ENCODE measurements at places on chromosomes 12 and 14. TPM values are rescaled to one million over a fixed set of nuclear protein-coding genes. Genes with fewer than 3 reads are reported as not detected.

Gene SLC35E3
- polyA plus RNA-seq, result 7.0 TPM

Gene TBC1D30
- 0.06 TPM for polyA plus RNA-seq

DNA sequence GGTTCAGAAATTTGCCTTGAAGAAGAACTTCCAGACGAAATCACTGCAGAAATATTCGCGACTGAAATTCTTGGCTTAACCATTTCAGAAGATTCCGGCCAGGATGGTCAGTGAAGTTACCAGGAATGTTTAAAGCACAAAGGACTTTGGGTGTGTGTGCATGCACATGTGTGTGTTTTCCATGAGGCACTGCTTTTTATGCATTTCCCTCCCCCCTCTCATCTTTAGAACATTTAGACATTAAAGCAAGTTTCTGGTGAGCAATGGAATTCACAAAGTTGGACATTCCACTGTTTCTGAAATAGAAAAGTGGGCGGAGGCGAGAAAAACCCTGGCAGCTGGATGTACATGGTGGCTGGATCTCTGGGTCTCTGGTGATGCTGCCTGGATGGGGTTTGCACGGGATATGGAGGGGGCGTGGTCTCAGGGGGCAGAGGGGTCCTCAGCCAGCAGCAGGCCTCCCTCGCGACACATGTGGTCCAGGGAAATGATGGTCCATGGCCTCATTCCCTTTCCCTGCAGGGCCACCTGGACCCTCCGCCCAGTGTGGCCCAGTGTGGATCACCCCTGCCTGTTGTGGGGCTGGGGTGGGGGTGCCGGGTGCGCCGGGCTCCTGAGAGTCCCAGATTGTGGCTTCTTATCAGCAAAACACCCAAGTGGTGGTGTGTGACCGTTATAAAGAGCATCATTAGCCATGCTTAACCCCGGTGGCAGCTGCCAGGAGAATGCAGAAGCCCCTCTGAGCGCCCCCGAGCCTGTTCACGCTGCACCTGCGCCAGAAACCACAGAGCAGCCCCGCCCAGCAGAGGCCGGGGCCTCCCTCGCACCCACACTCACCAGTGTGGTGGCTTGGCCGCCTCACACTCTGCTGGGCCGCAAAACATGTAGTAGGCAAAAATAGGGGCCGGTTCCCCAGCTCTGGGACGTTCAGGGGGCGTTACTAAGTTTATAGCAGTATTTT is 17.8 kb upstream of the BCL7A start:
- peak overlapping the region; percentile 77 for H3K27ac ChIP-seq
- DNase-seq, result peak; percentile 89
- no peak overlapping the region for H3K4me3 ChIP-seq
- no peaks in the 10 kb centered on the region for H3K27me3 ChIP-seq
- no peaks in the 10 kb centered on the region for H3K36me3 ChIP-seq

- no peaks in the 10 kb centered on the region for H3K27me3 ChIP-seq
- peaks cover 8% of the 10 kb centered on the region for H3K36me3 ChIP-seq
- H3K4me3 ChIP-seq, result no peak overlapping the region
- no peaks in the 10 kb centered on the region for H3K4me1 ChIP-seq
- no peak for DNase-seq
Measured at GRCh38 chr14:51917193-51917592, 56.8 kb downstream of the GNG2 start.

DNA sequence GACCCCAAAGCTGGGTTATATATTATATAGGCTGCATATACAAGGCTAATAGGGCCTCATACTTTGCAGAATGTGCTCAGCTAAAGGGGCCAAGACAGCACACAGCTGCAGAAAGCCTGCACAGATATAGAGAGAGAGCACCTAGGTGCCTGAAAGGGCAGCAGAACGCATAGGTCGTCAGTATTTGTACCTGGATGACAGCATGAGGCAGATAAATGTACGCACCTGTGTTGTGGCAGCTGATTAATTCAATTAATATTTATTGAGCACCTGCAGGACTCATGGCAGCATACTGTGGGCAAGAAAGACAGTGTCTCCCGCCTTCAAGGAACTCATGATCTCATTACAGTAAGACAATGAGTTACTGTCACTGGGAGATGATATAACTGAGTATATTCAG is 33.4 kb downstream of the SPTB start:
- no peak for DNase-seq
- H3K27me3 ChIP-seq, result peaks cover 4% of the 10 kb centered on the region
- H3K27ac ChIP-seq, result no peak overlapping the region
- H3K4me3 ChIP-seq, result no peak overlapping the region
- H3K4me1 ChIP-seq, result no peaks in the 10 kb centered on the region

DNA sequence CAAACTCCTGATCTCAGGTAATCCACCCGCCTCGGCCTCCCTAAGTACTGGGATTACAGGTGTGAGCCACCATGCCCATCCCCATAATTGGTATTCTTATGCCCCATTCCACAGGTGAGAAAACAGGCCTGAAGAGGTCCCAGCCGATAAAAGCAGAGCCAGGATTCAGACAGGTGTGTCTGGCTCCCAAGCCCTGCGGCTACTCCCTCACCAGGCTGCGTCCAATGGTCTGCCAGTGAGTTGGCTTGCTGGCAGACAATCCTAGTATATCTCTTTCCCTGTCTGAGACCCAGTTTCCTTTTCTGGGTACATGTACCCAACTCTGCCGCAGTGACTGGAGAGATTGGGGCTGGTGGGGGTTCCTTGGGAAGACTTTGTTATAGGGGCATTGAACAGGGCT is 1.9 kb upstream of the TSPAN9 start:
- H3K36me3 ChIP-seq, result no peaks in the 10 kb centered on the region
- H3K4me3 ChIP-seq, result no peak overlapping the region
- H3K4me1 ChIP-seq, result peaks cover 20% of the 10 kb centered on the region

DNA sequence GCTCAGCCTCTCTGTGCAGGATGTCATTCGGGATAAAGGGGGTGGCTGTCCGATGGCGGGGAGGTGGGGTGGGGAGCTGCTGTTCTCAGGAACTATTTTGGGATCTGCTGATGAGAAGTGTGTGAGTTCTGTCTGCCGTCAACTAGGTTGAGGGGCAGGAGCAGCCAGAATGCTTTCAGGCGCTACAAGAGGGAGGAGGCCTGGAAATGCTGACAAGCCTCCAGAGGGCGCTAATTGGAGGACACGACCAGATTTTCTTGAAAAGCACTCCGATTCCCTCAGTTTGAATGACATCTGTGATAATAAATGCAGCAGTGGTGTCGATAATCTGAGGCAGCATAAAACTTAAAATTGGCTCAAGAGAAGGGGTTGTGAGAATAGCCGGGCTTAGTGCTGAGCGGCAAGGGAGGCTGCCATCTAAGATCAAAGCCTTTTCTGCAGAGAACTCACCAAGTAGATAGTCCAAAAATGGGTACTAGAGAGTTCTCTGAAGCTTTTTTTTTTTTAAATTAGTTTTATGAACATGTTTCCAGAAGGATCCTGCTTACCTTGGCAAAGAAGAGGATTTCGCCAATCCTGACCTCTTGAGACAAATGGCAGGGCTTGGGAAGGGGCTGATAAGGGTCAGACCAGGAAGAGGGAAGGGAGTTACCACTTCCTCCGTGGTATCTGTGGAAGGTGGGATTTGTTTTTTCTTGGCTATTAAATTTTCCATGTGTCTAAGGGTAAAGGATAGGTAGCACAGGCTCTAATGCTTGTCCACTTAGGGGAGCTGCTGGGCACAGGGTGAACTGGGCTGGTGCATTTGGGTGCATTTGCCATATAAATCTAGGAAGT is 94.4 kb downstream of the CRACR2A start:
- no peak overlapping the region for H3K4me3 ChIP-seq
- no peaks in the 10 kb centered on the region for H3K27me3 ChIP-seq
- H3K27ac ChIP-seq, result no peak overlapping the region
- H3K4me1 ChIP-seq, result no peaks in the 10 kb centered on the region
- peak; percentile 25 for DNase-seq

DNA sequence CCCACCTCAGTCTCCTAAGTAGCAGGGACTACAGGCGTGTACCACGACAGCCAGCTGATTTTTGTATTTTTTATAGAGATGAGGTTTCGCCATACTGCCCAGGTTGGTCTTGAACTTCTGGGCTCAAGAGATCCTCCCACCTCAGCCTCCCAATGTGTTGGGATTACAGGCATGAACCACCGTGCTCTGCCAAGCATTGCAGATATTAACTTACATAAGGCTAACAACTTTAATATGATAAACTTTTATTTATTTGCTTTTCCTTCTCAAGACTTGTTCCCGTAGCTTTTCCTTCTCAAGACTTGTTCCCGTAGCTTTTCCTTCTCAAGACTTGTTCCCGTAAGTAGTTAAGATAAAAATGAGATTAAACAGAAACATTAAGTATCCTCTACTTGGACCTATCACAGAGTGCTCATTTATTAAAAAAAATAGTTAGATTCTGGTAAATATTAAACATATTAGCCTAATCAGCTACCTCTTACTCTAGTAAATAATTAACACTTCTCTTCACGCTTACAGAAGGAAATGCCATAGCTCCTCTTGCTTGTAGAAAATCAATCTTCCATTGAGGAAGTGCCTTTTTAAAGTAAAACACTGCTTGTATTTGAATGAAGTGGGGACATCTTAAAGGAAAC is 157.7 kb upstream of the KITLG start:
- DNase-seq, result no peak
- no peak overlapping the region for H3K4me3 ChIP-seq
- no peaks in the 10 kb centered on the region for H3K4me1 ChIP-seq
- H3K36me3 ChIP-seq, result no peaks in the 10 kb centered on the region
- no peak overlapping the region for H3K27ac ChIP-seq
- H3K27me3 ChIP-seq, result no peaks in the 10 kb centered on the region

DNA sequence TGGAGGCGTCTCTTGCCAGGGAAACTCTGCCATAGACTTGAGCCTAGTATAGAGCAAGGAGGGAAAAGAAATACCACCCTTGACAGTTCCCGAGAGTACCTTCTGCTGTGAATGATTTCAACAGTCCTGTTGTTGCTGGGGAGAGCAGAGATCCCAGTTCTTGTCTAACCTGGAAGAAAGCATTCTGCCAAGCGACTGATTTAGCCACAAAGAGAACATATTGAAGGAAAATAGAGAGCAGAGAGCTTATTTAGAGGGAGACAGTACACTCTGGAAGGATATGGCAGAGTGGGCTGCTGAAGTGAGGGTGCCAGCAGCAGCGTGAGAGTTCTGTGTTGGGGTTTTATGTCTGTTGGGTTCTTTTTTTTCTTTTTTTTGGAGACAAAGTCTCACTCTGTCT is 966.9 kb upstream of the TMEM132C start:
- H3K27ac ChIP-seq, result no peak overlapping the region
- H3K27me3 ChIP-seq, result no peaks in the 10 kb centered on the region
- DNase-seq, result no peak
- H3K4me3 ChIP-seq, result no peak overlapping the region
- no peaks in the 10 kb centered on the region for H3K4me1 ChIP-seq

GRCh38 chr14:25090256-25090655 is 40.3 kb upstream of the STXBP6 start:
- H3K27me3 ChIP-seq, result no peaks in the 10 kb centered on the region
- H3K36me3 ChIP-seq, result no peaks in the 10 kb centered on the region
- no peaks in the 10 kb centered on the region for H3K4me1 ChIP-seq
- H3K4me3 ChIP-seq, result no peak overlapping the region

DNA sequence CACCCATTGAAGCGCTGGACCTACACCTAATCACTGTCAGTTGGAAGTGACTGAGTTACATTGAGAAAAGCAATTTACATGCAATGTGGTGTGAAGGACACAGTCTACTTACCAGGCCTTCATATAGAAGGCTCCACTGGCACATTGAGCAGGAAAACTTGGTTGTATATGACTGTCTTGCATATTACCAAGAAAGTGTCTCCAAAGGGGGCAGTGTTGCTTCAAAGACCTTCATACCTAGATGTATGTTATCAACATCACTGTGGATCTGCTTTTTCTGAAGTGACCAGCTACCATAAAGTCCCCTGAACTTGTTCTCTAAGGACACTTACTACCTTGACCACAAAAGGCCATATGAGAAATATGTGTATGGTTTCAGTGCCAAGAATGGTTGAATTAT is 64.1 kb downstream of the NELL2 start:
- no peak overlapping the region for H3K4me3 ChIP-seq
- H3K4me1 ChIP-seq, result no peaks in the 10 kb centered on the region
- no peaks in the 10 kb centered on the region for H3K36me3 ChIP-seq

GRCh38 chr14:23464700-23465099 is 4.8 kb upstream of the NGDN start:
- no peak overlapping the region for H3K27ac ChIP-seq
- H3K4me3 ChIP-seq, result no peak overlapping the region
- peaks cover 7% of the 10 kb centered on the region for H3K27me3 ChIP-seq
- H3K4me1 ChIP-seq, result peaks cover 5% of the 10 kb centered on the region

DNA sequence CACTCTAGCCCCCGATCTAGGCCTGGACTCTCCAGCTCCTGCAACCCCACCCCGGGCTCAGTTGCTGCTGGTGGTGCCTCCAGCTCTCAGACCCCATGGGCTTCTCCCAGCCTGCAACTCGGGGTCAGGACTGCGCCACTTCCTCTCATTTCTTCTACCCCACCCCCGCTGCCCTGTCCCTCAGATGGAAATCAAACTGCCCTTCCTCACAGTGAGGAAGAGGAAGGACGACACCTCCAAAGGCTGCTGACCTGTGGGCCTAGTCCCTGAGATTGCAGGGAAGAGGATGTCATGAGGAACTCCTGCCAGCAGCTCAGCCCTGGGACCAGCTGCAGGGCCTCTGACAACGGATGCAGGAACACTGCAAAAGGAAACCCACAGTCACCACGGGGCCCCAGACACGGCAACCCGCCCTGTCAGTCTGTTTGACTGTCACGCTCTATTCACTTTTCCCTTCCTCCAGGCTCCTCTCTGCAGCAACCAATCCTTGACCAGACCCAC is 29.3 kb upstream of the PNMA1 start:
- peaks cover 84% of the 10 kb centered on the region for H3K4me1 ChIP-seq
- peaks cover 34% of the 10 kb centered on the region for H3K36me3 ChIP-seq
- peak overlapping the region; percentile 34 for H3K4me3 ChIP-seq
- H3K27me3 ChIP-seq, result no peaks in the 10 kb centered on the region
- peak; percentile 58 for DNase-seq

DNA sequence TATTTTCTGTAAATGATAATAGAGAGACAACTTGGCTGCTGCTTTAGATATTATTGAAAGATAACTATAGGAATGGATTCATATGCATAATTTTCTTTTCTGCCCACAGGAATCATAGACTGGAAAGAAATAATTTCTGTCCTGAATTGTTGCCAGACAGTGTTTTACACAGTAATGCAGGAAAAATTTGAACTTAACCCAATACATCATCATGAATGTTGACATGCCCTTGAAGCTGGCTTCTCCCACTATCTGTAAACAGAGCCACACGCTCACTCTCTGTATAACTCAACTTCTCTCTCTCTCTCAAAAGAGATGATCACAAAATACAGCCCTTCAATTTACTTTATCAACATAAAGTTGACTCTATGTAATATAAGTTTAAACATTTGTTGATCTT is 56.6 kb downstream of the PAX9 start:
- H3K36me3 ChIP-seq, result no peaks in the 10 kb centered on the region
- H3K4me1 ChIP-seq, result no peaks in the 10 kb centered on the region
- no peak overlapping the region for H3K4me3 ChIP-seq
- H3K27me3 ChIP-seq, result no peaks in the 10 kb centered on the region
- no peak overlapping the region for H3K27ac ChIP-seq

DNA sequence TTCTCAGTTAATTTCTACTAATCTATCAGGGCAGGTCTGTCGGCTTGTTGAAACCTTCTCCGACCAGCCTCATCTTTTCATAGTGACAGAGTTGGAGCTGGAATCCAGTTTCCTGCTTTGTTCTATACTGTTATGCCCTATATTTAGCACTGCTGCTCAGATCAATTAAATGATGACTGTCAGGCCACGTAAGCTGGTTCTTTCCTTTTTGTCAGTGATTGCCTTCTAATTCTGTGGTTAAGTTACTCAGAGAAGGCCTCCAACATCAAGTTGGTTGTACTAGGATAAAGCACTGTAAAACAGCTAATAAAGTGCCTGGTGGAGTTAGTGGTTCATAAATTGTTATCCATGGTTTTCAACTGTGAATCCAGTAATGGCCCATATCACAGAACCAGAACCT is 22.6 kb downstream of the DERA start:
- no peak for DNase-seq
- no peaks in the 10 kb centered on the region for H3K27me3 ChIP-seq
- peaks cover 11% of the 10 kb centered on the region for H3K4me1 ChIP-seq
- no peak overlapping the region for H3K4me3 ChIP-seq
